ENCODE measurements at places on chromosomes 16 and 17. TPM values are rescaled to one million over a fixed set of nuclear protein-coding genes. Genes with fewer than 3 reads are reported as not detected.
A peak's percentile ranks its signal among the peaks of the same experiment; 100 is the strongest.

DNA sequence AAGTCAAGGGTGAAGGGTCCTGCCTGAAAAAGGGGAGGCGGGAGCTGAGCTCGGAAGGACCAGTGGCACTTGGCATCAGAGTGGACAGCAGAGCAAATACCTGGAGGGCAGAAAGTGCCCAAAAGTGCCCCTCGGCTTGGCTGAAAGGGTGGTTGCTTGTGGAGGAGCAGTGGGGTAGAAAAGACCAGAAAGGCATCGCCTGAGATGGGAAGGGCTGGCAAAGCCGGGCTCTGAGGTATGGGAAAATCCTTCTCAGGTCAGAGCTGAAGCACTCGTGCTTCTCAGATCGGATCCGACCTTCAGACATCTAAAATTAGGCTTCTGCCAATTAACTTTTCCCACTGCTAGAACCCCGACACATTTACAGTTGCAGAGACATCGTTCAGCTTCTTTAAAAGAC lies 1.5 kb upstream of the RPL38 start:
- no peak for DNase-seq

The TERB1 gene
- not detected for total RNA-seq

DNA sequence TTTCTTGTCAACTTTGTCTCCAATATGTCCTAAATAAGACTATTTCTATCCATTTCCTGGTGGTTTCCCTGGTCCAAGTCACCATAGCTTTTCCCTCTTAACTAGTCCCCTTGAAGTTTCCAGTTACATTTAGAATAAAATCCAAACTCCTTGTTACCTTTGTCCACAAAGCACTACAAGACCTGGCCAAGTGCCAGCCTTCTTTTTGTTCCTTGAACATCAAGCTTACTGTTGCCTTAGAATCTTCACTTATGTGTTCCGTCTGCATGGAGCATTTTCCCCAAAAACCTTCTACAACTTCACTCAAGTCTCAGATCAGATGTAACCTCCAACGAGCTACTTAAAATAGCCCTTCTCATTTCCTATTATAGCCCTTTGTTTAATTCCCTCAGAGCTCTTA lies 101.4 kb downstream of the ITFG1 start:
- no peak for DNase-seq

GRCh38 chr16:27520982-27521673 lies 28.6 kb downstream of the GTF3C1 start:
- DNase-seq, result no peak

The ZG16B gene
- total RNA-seq, result 23.4 TPM

DNA sequence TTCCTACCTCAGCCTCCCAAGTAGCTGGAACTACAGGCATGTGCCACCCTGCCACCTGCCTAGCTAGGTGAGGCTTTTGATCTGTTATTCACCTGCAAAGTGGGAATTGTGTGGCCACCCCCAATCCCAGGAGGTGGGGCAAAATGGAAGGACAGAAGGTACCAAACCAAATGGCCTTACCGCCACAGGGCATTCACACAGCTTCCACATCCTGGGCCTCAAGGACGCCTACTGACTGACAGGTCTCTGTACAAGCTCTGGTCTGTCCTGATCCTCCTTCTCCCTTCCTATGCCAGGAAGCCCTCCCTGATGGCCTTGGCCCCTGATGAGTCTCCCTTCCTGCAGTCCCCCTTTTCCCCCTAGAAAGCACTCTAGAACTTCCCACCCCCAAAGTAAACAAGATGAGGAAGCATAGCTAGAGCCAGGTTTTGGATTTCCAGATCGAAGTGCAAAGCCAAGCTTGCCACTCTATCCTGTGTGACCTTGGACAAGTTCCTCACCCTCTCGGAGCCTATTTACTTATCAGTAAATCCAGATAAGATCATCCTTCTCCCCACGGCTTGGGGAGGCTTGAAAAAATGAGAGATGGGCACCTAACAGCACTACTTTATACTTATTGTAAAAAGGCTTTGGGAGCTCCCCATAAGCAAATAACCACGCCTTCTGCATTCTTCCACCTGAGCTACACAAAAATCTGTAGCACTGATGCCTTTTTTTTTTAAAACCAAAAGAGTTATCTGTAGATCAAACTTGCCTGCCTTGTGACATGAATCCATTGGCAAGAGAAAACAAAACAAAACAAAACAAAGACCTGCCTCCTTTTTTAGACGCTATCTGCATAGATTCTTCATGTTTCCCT lies 4.5 kb downstream of the PLLP start:
- peak; percentile 87 for DNase-seq

DNA sequence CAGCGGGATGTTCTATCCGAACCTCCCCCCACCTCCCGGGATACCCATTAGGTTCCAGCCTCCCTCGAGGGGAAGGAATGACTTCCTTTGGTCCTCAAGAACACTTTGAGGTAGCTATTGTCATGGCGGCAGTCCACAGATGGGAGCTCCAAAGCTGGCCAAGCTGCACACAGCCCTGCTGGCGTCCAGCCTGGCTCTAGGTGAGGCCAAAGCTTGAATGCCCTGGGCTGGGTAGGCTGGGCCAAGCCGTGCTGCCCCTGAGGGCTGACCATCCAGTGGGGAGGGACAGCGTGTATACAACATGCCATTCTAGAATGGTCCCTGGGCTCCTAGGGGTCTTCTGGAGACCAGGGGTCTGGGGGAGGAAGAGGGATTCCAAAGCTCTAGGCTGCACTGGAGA lies 43.5 kb downstream of the PEMT start:
- no peak for DNase-seq

GRCh38 chr17:21287703-21288449 lies 3.4 kb downstream of the MAP2K3 start:
- DNase-seq, result peak; percentile 96

- DNase-seq, result peak; percentile 51
Observed at GRCh38 chr17:37648555-37648954, 5.3 kb upstream of the DDX52 start.

DNA sequence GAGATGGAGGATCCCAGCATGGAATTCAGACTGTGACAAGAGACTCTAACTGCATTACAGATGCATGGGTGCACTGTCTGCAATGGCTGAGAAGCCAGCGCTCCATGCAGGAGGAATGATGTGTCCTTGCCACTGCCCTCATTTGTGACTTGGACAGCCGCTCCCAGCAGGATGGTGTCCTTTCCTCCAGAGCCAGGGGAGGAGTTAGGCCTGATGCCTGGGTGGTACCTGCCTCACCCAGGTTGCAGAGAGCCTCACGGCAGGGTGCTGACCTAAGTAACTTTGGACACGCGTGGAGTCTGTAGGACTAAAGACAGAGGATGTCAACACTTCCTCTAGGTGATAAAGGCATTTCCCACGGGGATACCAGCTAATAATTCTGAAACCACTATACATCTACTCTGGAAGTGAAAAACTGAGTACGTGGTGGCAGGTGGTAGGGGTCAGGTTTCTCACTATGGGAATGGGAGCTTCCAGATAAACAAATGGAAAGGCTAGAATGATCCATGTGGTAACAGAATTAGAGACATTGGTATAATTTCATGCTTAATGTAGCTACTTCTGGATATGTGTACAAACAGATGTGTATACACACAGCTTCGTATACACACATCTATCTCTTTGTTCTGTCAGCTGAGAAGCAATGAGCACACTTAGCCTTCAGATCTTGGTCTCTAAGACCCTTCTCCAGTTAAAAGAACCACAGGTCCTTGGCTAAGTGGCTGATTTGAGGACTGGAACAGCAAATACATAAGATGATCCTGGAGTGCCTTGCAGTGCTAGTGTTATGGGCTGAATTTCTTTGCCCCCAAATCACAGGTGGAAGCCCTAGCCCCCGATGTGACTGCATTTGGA lies 13.7 kb upstream of the CSNK1D start:
- DNase-seq, result no peak

The TEX14 gene
- 0.28 TPM for total RNA-seq

GRCh38 chr17:66959641-66960375 lies 4.7 kb upstream of the CACNG4 start:
- DNase-seq, result no peak

The CD300H gene
- not detected for total RNA-seq

- no peak for DNase-seq
Observed at GRCh38 chr16:67786491-67786890, 19.9 kb downstream of the RANBP10 start.

DNA sequence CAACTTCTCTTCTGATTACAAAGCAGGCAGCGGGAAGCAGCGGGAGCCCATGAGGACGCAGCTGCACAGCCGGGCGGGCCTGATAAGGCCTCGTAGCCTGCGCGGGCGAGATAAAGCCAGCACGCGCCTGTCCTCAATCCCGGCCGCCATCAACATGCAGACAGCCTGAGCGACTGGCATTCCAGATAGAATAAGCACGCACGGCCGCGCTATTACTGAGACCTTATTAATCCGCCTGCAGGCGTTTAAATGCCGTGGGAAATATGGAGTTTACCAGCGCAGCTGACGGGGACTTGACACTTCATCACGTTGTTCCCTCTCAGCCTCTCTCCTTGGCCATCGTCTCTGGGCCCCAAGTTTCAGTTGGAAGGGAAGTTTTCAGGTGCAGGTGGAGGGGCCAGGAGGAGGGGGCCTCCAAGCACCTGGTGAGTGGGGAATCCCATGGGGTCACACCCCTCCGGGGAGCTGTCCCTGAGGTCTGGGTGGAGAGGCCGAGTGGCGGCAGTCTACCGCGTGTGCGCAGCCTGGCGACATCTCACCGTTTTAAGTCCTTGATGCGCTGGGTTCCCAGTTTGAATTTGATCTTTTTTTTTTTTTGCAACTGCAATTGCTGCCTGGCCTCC lies 27.3 kb upstream of the CBFA2T3 start:
- DNase-seq, result no peak

DNA sequence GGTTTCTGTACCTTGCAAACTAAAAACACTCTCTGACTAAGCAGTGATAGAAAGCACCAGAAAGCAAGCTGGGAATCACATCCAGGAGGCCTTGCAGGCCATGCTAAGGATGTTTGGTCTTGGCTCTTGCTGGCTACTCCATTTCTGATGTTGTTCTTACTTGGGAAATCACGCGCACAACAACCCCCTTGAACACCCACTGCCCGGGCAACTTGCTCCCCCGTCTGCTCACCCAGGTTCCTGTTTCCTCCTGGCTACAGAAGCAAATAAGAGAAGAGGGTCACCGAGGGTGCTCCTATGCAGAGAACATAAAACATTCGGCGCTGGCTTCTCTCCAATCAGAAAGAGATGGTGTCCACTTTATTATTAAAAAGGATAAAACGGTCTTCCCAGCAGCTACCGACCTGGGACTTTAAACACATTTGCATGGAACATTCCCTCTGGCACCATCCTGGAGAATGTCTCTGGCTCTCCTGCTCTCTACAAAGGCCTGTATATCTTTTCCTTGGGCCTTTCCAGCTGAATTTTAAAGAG lies 271.2 kb upstream of the RPL38 start:
- no peak for DNase-seq

The CD300A gene
- total RNA-seq, result not detected

DNA sequence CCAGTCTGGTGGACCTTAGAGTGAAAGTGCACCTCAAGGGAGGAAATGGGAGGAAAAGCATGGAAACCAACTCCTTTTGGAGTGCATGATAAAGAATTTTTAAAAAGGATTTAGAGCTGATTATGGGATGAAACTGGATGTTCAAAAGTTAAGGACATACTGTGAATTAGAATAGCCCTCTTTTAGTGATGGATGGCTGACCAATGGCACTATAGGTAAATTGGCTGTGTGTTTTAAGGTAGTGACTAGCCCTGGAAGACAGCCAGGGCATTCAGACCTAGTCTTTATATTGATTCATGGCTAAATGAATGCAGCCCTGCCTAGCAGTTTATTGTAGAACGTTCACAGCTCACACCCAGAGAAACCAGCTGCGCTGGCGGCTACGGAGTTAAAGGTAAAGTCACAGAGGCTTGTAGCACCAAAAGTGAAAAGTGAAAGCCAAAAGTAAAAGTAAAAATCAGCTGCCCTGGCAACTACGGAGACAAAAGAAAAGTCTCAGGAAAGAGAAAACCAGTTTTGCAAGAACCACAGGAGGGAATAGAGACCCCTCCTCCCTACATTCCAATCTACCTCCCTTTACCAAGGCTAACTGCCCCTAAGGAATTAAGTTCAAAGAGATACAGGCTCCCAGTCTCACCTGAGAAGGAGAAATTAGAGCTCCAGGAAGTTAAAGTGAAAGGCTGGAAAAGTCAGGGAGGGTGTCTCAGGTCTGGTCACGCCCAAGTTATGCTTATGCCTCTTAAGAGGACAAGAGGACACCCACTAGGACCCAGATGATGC lies 21.8 kb downstream of the ACSM1 start:
- DNase-seq, result peak; percentile 76

The GSDMA gene
- total RNA-seq, result 0.35 TPM

- DNase-seq, result no peak
Observed at GRCh38 chr17:36632916-36633771, 31.8 kb downstream of the MRM1 start.

The RDM1 gene
- 15.5 TPM for total RNA-seq

GRCh38 chr17:80428796-80429195 lies 13.8 kb downstream of the ENDOV start:
- no peak for DNase-seq

The CDIPT gene
- 90.6 TPM for total RNA-seq

DNA sequence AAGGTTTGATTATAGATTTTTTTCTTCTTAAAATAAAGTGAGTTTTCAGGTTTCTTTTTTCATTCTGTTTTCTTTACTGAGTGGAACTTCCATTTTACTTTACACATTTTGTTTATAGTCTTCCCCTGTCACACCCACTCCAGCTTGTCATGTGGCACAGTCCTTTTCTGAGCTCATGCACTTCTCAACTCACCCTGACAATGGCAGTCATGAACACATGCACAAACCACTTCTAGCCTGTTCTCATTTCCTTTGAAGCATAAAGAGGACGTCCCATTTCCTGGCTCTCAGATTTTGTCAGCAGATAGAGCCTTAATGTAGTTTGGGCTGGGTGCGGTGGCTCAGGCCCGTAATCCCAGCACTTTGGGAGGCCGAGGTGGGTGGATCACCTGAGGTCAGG lies 168.0 kb downstream of the AHSP start:
- peak; percentile 31 for DNase-seq

- DNase-seq, result no peak
Observed at GRCh38 chr17:82239401-82239925, 10.6 kb downstream of the SLC16A3 start.

Data from PC-9 (cell line).